Neural progenitor cell (in vitro differentiated cells): ENCODE measurements at places on chromosomes 3 and 15. TPM values are rescaled to one million over a fixed set of nuclear protein-coding genes. Genes with fewer than 3 reads are reported as not detected.

DNA sequence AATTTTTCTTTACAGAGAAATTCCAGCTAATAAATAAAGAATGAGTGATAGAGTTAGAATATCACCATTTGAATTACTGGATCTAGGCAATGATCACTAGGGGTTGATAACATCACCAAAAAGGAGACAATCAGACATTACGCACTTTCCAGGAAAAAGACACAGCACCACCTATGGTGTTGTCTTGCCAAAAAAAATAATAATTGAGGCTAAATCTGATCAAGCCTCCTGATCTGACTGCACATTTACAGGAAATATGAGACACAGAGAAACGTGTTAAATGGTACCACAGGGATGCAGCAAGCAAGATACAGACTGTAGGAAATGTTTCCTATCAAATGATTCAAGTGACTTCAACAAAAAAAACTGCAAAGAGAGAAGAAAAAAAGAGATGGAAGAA lies 92.8 kb downstream of the EOMES start:
- DNase-seq: no peak

- DNase-seq: no peak
Observed at GRCh38 chr3:71047616-71048531, 535.7 kb downstream of the FOXP1 start.

DNA sequence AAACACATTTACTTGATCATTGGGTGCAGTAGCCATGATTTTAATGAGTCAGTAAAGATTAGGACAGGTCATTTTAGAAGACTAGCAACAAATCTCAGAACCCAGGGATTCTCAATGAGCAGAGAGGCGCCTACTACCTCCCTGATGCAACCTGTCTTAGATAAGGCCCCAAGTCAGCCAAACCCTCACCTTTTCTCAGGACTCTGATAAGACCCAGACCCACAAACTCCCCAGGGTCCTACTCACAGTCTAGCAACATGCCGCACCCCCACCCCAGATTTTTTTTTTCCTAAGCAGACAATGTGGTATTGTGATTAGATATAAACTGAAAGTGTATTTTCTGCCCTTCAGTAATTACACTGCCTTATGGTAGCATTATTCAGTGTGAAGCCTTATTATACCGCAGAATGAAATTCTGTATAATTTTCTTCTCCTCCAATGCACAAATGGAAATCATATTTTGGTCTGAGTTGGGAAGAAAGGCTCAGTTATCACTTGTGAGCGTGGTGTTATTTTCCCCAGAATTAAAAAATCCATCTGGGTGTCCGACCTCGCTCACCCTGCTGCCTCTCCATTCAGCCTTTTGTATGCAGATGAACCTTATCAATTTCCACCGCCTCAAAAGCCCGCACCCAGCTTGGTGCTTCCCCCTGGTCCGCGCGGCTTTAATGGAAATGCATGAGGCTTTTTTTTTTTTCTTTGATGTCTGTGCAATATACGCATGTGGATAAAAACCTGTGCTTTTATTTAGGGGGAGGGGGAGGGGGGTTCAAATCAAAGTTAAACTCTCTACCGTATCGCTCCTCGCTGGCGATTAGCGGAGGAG lies 122.0 kb upstream of the SOX14 start:
- no peak for DNase-seq

DNA sequence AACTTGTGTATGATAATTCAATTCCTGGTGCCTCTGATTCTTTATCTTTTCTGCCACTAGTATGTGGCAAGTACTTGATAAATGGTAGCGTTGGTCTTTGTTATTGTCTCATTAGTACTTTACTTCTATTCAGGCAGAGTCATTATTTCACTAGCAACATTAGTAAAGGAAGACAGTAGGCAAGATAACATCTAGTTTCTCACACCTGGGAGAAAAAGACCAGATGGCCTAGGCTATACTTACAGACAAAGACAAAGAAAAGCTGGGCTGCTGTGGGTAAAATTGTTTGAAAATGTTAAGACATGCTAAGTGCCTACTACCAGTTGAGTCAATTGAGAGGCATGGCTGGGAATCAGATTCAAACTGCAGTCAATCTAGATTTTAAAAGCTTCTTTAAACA lies 198.7 kb upstream of the CMC1 start:
- no peak for DNase-seq

GRCh38 chr3:126202276-126202675 lies 21.9 kb upstream of the ALDH1L1 start:
- no peak for DNase-seq

DNA sequence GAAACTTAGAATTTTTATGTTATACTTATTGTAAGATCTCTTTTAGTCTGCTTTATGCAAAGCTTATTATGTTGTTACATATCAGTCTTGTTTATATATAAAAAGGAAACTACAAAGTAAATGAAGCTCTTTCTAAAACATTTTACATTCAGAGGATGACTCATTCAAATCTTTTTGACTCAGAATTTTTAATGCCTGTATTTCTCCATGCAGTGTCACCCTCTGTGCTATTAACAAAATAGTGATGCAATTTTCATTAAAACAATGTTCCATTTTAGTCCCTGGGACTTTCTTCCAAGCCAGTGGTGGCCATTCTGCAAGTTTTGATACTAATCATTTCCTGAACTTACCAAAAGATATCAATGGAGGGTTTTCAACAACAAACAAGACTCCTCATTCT lies 216.1 kb downstream of the NAALADL2 start:
- DNase-seq: no peak

- no peak for DNase-seq
Observed at GRCh38 chr3:69738859-69739203, 433 bp upstream of the MITF start.

DNA sequence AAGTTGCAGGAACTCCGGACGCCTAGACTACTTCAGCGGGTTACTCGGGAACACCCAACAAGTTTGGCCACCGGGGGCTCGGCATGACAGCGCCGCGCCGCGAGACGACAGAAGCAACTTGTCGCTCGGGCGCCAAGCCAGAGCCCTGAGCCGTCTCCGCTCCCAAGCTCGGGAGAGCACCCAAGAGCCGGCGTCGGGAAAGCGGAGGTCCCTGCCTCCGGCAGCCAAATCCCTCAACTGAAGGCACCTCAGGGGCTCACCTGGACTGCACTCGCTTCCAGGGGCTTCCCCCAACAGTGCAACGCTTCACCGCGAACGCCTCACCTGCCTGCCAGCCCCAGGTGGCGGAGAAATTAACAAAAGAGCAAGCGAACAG lies 640 bp downstream of the MB21D2 start:
- no peak for DNase-seq

DNA sequence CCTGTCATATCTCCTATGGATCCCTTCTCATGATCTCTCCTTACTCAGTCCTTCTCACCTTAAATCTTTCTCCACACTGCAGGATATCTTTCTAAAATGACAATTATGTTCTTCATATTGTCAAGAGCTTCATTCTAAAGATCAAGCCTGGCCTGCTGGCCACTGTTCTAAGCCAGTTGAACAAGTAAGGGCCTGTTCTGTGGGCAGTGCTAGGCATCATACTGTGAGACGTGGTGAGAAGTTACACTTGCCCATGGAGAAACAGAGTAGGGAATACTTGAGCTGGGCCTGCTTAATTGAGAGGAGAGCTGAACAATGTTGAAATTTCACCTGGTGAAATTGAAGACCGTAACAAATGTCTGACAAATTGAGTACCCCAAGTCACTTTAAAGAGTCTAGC lies 184.1 kb upstream of the RASGRP1 start:
- no peak for DNase-seq

GRCh38 chr15:77944002-77944867 lies 133.3 kb downstream of the TBC1D2B start:
- peak; percentile 91 for DNase-seq

DNA sequence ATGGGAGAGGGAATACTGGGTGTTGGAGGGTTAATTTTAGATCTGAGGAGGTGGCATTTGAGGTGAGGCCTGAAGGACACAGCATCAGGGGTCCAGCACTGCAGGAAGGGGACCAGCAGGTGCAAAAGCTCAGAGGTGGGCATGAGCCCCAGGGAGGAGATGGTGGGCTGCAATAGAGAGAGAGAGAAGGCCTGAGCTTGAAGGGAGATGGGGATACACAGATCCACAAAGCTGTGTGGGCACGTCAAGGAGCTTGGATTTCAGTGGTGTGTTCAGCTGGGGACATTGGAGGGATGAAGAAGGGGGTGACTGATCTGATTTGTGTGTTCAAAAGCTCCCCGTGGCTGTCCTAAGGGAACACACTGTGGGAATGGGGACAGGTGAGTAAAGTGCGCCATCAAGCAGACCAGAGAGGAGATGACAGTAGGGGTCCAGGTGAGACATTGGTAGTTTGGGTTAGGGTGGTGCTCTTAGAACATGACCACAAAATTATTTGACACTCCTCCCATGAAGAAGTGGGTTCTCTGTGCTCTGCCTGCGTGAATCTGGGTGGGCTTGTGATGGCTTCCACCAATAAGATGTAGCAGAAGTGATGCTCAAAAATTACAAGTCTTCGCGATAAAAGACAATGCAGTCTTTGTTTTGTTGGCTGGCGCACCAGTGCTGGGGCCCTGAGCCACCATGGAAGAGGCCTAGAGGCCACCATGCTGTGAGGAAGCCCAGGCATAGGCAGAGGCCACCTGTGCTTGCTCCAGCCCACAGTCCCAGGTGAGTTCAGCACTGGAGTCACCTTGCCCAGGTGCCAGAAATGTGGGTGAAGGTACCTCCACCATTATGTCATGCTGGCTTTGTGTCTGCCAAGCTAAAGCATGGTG lies 1.9 kb upstream of the WNT7A start:
- no peak for DNase-seq

GRCh38 chr3:24929521-24929920 lies 434.9 kb upstream of the THRB start:
- no peak for DNase-seq

GRCh38 chr3:3799173-3800079 lies at the start of gene LRRN1:
TSS of gene LRRN1 (plus strand) at chr3:3799431. CDS start at chr3:3844642, 45,211 bp downstream.
- DNase-seq: peak; percentile 98

- DNase-seq: peak; percentile 86
Observed at GRCh38 chr3:23712656-23713559, 92.8 kb upstream of the UBE2E1 start.

DNA sequence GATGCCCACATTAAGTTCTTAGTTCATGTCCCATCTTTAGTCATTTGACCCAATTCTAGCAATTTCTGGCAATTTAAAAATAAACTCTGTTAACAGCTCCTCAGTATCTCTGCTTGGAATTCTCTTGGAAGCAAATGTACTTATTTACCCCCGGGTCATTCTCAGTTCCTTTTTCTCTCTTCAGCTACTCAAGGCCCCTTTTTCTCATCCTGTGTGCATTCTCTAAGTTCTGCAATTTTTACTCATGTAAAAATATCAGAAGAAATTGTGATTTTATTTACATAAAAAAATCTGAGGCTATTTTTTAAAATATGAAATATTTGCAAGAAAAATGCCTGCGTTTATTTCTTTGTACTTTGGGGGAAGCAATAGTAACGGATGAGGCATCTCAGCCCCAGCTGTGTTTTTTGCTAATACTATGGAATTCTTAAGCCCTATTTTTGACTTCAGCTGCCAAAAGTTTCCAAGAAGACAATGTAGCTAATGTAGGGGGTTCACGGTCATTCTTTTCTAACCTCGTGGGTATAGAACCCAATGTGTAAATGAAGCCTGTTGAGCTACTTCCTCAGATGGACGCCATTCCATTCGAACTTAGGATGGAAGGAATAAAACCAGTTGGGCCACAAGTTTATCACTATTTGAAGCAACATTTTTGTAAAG lies 20.0 kb downstream of the CERS3 start:
- no peak for DNase-seq

DNA sequence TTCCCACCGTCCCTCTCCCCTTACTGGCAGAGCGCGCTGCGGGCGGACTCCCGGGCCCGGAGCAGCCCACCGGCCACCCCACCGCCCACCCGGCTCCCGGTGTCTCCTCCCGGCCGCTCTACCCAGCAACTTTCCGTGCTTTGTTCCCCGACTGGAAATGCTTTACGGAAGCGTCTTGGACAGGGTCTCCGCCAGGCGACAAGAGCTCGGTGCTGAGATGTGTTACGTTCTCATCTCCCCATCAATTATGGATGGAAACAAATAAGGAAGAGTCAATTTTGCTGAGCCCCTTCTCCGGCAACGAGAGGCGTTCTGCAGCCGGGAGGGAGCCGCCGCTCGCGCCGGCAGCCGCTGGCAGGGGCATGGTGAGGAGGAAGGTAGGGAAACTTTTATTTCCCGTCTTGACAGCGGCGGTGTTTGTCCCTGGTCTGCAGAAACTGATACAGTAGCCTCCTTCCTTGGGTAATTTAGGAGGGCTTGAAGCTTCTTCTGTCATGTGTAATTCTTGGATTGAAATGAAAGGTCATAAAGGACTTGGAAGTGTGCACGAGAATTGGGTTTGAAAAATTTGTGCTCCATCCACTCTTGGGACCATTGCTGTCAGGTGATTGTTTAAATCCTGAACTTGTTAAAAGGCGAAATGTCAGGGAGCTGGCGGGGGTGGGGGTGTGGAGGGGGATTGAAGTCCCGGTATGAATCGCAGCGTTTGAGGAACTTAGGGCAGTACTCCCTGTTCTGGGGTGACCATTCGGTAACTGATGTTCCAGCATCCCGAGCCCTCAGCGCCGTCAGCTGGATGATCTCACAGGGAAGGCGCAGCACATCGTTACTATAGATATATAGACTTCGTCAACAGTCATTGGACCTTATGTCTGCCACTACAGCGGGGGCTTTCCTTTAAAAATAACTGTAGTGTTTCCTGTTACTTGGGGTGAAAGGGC lies 1.5 kb downstream of the SEMA6D start:
- DNase-seq: peak; percentile 59

GRCh38 chr3:39287216-39288164 lies 7.7 kb upstream of the CX3CR1 start:
- DNase-seq: no peak

DNA sequence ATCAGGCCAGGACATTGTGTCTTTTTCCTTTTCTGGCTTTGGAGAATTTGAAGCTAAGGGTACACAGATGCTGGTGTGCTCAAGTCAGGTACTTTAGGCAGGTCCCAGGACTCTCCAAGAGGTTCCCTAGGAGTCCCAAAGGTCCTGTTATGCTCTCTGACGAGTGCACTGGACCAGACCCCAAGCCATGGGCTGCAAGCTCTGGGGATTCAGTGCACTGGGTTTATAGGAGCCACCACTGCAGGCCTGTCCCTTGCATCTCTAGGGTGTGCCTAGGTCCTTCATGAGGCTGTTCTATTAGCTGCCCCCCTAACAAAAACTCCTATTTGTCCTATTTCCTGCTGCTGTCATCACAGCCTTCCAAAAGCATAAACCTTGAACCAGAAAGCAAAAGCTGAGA lies 31.9 kb upstream of the BFSP2 start:
- no peak for DNase-seq

GRCh38 chr3:99023590-99024192 lies 122.2 kb upstream of the DCBLD2 start:
- DNase-seq: peak; percentile 38

GRCh38 chr15:83088876-83089275 lies 18.6 kb upstream of the TM6SF1 start:
- no peak for DNase-seq

- no peak for DNase-seq
Observed at GRCh38 chr15:32919749-32920414, 202.1 kb downstream of the GREM1 start.

- DNase-seq: no peak
Observed at GRCh38 chr3:183845608-183846288, 20.4 kb upstream of the MAP6D1 start.

The GPR160 gene
- total RNA-seq: 4.3 and 6.0 TPM in 2 replicates

The ANP32A gene
- 250 and 333 TPM in 2 replicates for total RNA-seq

The C2CD4B gene
- 0.43 TPM in 1 of 2 replicates, not detected in the other for total RNA-seq

The COL6A6 gene
- 0.13 and 0.22 TPM in 2 replicates for total RNA-seq

The REC114 gene
- not detected in 2 replicates for total RNA-seq

The MNS1 gene
- 3.0 and 6.2 TPM in 2 replicates for total RNA-seq

The LARP6 gene
- 18.6 and 19.3 TPM in 2 replicates for total RNA-seq
